Stimulated activated CD4-positive, alpha-beta T cell treated with anti-CD3 and anti-CD28 coated beads, Interleukin-1b, Interleukin-23, amount 100 ng/mL, for 4 hours (primary cell): ENCODE measurements at places on chromosomes 1 and 21.

DNA sequence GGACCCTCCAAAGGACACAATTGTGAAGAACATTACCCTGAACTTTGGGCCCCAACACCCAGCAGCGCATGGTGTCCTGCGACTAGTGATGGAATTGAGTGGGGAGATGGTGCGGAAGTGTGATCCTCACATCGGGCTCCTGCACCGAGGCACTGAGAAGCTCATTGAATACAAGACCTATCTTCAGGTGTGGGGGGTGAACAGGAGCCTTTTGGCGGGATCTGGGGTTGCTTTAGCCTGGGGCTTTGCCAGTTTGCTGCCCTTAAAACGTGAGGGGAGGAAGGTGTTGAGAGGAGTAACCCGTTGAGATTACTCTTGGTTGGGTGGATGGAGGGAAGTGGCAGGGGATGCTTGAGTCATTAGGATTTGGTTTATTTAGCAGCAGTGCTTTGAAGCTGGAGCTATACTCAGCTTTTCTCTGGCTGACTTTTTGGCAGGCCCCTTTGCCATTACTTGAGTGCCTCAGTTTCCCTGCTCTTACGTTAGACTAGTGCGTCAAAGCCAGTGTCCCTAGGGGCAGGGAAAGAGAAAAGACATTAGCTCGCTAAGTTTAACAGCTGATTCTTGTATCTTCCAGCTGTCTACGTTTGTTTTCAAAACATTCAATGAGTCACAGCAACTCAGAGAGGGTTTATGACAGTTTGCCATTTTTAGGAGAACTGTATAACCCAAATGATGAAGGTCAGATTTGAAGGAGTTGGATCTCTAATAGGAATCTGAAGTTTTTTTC is 4.4 kb downstream of the NDUFS2 start:
- no peak for DNase-seq

GRCh38 chr1:40462956-40463590 is 12.8 kb downstream of the ZFP69B start:
- DNase-seq, result no peak

GRCh38 chr1:64268653-64269557 is 65.5 kb downstream of the UBE2U start:
- peak; percentile 65 for DNase-seq

- DNase-seq, result no peak
Measured at GRCh38 chr1:151504252-151504651, 6.9 kb upstream of the CGN start.

DNA sequence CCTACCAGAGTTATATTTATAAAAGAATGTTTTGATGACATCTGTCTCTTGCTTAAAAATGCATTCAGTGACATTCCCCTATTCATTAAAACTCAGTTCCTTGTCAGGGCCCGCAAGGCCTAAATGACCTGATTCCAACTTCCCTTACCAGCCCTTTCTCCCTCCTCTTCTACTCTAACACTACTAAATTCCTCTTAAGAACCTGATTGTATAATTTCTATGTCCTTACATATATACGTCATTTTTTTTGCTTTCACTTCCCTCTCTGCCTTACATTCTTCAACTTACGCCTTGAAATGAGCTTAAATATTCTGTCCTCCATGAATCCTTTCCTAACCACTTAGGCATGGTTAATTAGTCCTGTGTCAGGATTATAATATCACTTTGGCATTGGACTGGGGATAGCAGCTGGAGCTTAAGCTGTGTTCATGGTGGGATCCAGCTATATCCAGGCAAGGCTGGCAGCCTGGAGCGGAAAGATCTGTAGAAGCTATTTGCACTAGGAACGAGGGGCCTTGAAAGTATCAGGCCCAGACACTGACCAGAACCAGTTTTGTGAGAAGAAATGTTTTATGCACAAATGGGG is 360.2 kb upstream of the PTBP2 start:
- no peak for DNase-seq

DNA sequence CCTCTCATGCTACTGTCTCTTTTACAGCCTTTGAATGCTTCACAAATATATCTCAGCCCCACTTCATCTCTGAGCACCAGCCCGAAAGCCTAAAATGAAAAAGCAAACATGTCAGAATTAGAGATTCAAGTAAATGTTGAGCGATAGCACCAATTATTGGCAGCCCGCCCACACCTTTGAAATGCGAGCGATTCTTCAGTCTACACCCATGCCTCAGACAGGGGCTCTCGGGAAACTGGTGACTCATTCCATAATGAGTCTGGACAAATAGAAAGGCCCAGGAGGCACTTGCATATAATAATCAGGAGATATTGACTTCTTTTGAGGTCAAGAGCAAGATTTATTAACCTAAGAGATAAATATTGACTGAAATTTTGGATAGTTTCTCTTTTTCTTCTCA is 487.3 kb upstream of the PTBP2 start:
- no peak for DNase-seq

DNA sequence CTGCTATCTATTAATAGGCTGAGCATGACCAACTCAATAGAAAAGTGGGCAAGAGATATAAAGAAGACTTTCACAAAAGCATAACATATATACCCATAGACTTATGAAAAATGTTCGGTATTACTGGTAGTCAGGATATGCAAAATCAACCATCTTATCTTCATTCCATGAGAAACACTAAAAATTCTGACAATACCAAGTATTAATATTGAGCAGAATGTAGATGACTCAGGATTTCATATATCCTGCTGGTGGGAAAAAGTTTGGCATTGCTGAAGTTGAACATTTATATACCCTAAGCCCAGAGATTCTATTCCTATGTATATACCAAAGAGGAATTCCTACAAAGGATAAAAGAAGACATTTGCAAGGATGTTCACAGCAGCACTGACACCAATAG is 138.3 kb downstream of the CLEC20A start:
- no peak for DNase-seq

- DNase-seq, result no peak
Measured at GRCh38 chr1:55696181-55696754, 481.1 kb upstream of the USP24 start.

GRCh38 chr1:226978432-226979114 is 38.5 kb downstream of the COQ8A start:
- DNase-seq, result no peak

DNA sequence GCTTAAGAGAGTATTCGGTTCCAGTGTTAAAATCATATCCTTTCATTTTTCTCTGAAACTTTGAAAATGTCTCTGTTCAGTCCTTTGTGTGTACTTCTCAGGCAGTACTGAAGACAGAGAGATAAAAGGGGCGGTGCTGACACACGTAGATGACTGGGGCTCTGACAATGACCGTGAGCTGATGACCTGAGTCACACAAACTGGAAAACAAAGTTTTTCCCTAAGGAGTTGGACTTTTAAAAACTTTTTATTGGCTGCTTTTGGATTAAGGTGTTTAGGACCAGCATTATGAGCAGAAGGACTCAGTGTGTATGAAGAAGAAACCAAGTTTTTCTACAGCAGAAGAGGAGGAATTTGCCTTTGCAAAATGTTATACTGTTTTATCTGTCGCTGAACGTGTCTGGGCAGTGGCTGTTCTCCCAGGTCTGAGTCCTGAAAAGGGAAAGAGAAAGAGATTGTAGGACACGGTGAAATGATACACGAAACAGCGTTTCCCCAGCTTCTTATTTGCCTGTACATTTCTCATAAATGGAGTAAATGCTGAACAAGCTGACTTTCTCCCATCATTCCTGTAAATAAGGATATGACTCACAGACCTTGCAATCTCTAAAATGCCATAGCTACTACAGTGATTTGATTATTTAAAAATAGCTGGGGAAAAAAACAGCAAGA is 51.5 kb downstream of the MAP3K7CL start:
- no peak for DNase-seq

DNA sequence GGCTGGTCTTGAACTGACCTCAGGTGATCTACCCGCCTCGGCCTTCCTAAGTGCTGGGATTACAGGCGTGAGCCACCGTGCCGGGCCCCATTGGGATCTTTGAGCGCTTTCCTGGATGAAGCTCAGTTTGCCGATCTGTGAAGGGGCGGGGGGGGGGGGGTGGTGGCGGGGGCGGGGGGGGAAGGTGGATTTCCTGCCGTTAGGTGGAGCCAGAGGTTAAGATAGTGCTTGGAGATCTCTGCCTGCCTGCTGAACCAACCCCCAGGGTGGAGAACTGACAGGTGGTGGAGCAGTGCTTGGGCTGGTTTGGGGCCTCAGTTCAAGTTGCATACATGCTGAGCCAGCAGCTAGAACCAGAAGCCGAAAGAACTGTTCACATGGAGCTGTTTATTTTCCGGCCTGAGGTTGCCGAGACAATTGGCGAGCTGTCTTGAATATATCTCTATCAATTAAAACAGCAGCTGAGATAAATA is 1.7 kb downstream of the TMCC2 start:
- DNase-seq, result peak; percentile 57

DNA sequence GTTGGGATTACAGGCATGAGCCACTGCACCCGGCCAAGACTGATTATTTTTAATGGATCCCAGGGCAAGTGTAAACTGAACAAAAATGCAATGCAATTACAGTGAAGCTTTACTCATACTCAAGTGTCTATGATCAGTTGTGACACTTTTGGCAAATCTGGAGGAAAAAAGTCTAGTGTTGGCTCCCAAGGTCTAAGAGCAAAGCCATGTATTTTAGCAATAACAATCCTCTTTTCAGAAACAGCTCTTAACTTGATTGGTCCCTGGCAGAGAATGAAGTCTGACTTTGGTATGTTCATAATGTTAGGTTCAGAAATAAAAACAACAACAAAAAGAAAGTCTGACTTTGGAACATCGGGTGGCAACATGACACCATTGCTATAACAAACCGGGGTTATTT is 40.2 kb upstream of the C1orf53 start:
- no peak for DNase-seq

- DNase-seq, result no peak
Measured at GRCh38 chr1:17187051-17187450, 17.9 kb upstream of the PADI1 start.

DNA sequence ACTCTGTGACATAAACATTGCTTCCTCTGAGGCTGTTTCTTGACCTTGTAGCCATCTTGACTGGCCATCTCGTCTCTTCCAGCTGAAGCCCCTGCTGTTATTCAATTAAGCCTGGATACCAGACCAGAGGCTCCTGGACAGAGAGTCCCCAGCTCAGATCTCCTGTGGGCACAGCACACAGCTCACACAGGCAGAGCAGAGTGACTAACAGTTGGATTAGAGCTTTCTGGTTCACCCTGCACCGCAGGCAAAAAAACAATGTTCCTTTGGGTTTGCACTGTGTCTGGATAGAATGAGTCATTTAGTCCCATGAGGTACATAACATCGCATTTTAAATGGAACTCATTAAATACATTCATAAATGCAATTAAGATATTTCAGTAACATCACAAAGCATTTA is 33.4 kb upstream of the USH2A start:
- no peak for DNase-seq

DNA sequence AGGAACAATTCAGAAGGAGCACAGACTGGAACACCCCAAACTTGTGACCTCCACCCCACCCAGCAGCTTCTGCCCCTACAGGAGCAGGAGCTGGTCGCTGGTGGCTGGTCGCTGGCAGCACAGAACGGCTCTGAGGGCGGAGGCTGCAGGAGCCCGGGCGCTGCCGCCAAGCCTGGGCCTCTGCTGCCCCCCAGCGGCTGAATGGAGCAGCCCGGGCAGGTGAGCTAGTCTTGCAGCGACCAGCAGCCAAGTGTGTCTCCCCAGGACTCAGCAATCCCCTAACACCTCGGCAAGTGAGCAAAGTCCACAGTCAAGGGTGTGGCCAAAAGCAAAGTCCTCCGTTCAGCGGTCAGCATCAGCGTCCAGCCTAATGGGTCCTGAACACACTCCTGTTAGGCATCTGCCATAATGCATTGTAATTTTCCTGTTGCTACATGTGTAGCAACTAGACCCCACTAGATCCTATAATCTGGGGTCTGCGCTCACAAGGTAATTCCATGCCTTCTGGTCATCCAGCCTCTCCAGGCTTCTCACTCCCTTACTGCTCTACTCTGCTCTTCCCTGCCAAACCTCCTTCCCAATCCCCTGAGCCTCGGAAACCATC is 12.1 kb upstream of the GJB5 start:
- peak; percentile 67 for DNase-seq

- DNase-seq, result no peak
Measured at GRCh38 chr21:42840411-42841155, 38.8 kb downstream of the WDR4 start.

- DNase-seq, result no peak
Measured at GRCh38 chr1:86478416-86479156, 9.9 kb downstream of the CLCA1 start.

GRCh38 chr1:31768939-31769704 is 5.0 kb upstream of the ADGRB2 start:
- DNase-seq, result no peak

DNA sequence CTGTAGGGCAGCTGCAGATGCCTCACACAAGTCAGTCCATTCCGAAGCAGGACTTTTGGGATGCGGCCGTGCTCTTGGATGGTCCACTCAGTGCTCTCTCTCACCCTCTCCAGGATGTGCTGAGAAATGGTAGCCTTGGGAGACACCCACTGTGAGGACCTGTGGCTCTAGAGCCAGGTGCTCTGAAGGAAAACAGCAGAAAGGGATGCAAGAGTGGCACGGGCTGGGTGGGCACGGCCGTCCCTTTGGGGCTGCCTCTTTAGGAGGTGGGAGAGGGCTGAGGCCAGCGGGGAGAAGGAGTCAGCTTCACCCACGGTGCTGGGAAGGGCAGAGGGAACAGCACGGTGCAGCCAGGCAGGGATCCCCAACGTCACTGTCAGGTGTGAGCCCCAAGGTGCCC is 106.1 kb downstream of the RIPK4 start:
- DNase-seq, result no peak

DNA sequence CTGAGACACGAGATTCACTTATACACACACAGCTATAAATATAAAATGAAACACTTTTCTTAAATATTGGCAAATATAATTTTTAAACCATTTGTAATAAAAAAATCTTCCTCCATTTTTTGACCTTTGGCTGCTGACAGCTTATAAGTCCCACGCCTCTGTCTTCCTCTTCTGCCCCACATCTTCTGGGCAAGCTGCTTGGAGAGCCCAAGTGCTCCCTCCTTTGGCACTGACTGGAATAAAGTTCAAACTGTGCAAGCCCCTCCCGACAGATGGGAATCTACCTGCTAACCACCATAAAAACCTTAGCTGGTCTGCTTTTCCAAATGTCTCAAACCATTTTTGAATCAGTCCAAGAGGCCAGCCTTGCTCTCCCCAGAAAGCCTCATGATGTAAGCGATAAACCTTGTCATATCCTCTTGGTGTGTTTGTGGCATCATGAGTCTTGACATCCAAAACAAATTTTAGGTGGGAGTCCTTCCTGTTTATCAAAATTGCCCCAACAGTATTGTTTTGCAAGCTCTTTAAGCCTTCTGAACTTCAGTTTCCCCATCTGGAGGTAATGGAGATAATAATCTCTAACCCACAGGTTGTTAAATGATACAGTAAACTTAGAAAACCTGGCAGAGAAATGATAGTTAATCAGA is 99.8 kb downstream of the SNX7 start:
- no peak for DNase-seq

GRCh38 chr1:168742386-168742785 is 13.4 kb upstream of the DPT start:
- no peak for DNase-seq

GRCh38 chr21:31623664-31624063 is 35.8 kb upstream of the SOD1 start:
- no peak for DNase-seq

GRCh38 chr1:174534789-174535188 is 87.0 kb downstream of the GPR52 start:
- no peak for DNase-seq
